Smooth muscle cell of the coronary artery (primary cell): ENCODE measurements at places on chromosomes 7 and 10. TPM values are rescaled to one million over a fixed set of nuclear protein-coding genes. Genes with fewer than 3 reads are reported as not detected.

Gene LRRN3
- total RNA-seq: 0.47 and 2.5 TPM in 2 replicates

Gene PLEKHS1
- total RNA-seq: not detected in 2 replicates

Gene PPP1R9A
- 0.12 and 0.38 TPM in 2 replicates for total RNA-seq

Gene MNX1
- total RNA-seq: not detected in 2 replicates

Gene SEMA3D
- 3.4 and 17.9 TPM in 2 replicates for total RNA-seq

Gene CLDN12
- 21.2 and 36.4 TPM in 2 replicates for total RNA-seq

Gene FUOM
- total RNA-seq: 3.2 and 24.3 TPM in 2 replicates

Gene LLCFC1
- total RNA-seq: not detected in 2 replicates

Gene INSYN2A
- 0.15 and 0.23 TPM in 2 replicates for total RNA-seq

Gene SPDYE5
- 0.12 TPM in 1 of 2 replicates, not detected in the other for total RNA-seq

Gene MMD2
- not detected in 2 replicates for total RNA-seq

Gene SLC16A12
- total RNA-seq: 0.12 and 0.75 TPM in 2 replicates

Gene VAX1
- not detected in 2 replicates for total RNA-seq

Gene ADRB1
- not detected in 2 replicates for total RNA-seq

Gene ZKSCAN1
- 33.1 and 37.3 TPM in 2 replicates for total RNA-seq

Gene XPNPEP1
- total RNA-seq: 150 and 235 TPM in 2 replicates

Gene FEZF1
- total RNA-seq: not detected in 2 replicates

Gene CYP2W1
- total RNA-seq: not detected in 2 replicates

Gene ENTPD1
- 0.60 and 1.2 TPM in 2 replicates for total RNA-seq

Gene DOCK1
- total RNA-seq: 76.4 and 100 TPM in 2 replicates

Gene CYP2C9
- not detected in 2 replicates for total RNA-seq

Gene ASB10
- not detected in 2 replicates for total RNA-seq

Gene CALCR
- not detected in 2 replicates for total RNA-seq

Gene HKDC1
- total RNA-seq: 0.35 and 1.1 TPM in 2 replicates

Gene GDF10
- 1.1 TPM in 1 of 2 replicates, not detected in the other for total RNA-seq

Gene SLC13A1
- not detected in 2 replicates for total RNA-seq

Gene GTPBP4
- 18.7 and 33.7 TPM in 2 replicates for total RNA-seq

Gene AGBL3
- total RNA-seq: 0.30 and 1.2 TPM in 2 replicates

Gene NKX2-3
- total RNA-seq: not detected in 2 replicates

Gene ADAM22
- 0.08 and 0.59 TPM in 2 replicates for total RNA-seq

Gene CAMK2G
- 18.1 and 22.4 TPM in 2 replicates for total RNA-seq

Gene HOXA3
- total RNA-seq: not detected in 2 replicates

Gene H2BK1
- not detected in 2 replicates for total RNA-seq
